ENCODE measurements at places on chromosomes 12 and 14.
A peak's percentile ranks its signal among the peaks of the same experiment; 100 is the strongest.

DNA sequence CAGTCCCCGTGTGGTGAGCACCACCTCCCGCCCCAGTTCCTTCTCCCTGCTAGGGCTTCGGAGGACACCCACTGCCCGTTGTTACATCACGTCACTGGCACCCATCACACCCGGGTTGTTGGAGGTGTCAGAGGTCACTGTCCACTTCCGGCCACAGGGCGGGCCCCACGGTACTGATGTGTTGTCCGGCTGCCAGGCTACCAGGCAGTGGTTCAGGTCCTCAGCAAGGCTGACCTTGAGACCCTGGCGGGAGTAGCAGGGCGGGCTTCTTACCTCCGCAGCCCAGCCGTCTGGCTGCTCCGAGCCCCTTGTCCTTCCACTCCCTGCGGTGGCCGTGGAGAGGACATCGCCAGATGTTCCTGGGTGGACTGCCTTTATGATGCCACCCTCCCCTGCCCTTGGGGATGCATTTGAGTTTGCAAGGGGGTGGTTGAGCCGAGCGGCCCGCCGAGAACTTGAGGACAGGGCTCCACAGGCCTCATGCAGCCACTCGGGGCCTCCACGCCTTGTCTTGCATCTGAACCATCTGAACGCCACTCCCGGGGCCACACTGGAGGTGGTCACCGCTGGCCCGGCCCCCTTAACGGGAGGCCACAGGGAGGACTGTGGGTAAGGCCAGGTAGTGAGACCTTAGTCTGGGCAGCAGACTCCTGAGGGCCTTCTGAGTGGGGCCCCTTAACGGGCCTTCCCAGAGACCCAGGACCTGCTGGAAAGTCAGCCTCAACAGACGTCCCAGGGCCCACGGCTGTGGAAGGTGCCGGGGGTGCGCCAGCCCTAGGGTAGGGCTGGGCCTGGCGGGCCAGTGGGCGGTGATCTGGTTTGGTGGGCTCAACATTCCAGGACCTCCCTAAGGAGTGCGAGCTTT is 27.1 kb upstream of the PLD4 start:
- DNase-seq: no peak

DNA sequence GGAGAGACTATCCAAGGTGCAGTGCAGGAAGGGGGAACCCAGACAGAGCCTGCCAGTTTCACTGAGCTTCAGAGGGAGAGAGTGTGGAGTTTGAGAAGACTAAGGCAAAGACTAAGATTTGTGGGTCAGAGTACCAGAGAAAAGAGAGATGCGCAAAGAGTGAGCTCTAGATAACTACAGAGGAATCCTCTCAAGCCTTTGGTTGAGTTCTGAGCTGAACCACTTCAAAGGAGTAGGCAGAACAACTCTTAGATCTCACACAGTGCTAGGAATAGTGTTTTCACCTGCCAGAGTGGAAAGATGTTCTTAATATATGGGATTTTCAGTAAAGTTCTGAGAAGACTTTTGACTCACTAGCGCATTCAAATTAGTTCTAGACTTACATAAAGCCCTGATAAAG is 10.7 kb upstream of the M6PR start:
- DNase-seq: no peak

- DNase-seq: no peak
These were observed 27.4 kb upstream of the PRKD1 start for GRCh38 chr14:29955087-29955486.

DNA sequence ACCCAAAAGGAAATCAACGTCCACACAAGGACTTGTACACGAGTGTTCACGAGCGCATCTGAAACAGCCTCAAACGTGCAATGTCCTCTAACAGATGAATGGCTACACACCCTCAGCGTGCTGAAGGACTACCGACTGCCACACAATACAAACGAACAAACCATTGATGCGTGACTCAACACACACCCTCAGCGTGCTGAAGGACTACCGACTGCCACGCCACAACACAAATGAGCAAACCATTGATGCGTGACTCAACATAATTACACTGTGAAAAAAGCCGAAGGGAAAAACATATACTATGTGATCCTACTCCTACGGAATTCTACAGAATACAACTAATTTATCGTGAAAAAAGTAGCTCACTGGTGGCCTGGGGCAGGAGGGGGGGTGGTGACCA is 25.1 kb upstream of the BTBD6 start:
- no peak for DNase-seq

DNA sequence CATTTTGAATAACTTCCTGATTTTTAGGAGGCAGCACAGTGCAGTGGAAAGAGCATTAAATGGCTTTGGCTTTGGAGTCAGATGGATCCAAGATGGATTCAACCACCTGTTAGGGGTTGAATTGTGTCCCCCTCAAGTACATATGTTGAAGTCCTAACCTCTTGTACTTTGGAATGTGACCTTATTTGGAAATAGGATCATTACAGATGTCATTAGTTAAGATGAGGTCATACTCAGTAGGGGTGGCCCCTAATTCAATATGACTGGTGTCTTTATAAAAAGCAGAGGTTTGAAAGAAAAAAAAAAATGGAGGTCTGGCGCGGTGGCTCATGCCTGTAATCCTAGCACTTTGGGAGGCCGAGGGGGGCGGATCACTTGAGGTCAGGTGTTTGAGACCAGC is 18.8 kb downstream of the ATP5MC2 start:
- DNase-seq: no peak

DNA sequence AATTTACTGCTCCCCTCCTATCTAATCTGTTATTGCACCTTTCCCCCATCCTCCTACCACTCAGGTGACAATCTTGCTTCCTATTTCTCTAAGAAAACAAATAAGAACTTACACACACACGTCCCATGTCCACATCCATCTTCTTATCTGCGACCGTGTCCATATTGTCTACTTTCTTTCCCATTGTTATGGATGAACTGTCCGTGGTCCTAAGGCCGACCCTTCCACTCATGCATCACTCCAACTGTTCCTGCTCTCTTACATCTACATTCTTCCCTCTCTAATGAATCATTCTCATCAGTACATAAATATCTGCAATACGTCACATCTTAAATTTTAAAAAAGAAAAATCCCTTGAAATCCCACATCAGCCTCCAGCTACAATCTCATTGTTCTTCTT is 30.0 kb downstream of the ZFYVE1 start:
- DNase-seq: no peak

DNA sequence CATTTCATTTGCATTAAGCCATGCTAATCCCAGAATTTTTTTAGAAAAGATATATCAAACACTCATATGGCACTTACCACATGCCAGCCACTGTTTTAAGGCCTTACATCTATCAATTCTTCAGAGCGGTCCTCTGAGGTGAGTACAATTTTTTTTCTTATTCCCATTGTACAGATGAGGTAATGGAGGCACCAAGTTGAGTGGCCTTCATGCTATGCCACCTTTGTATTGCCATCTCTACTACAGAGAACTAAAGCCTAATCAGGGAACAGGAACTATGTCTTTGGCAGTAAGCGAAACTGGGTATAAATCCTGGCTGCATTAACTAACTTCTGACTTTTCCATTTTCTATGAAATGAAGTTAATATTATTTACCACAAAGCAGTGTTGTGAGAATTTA is 27.1 kb downstream of the SLC38A4 start:
- DNase-seq: no peak

DNA sequence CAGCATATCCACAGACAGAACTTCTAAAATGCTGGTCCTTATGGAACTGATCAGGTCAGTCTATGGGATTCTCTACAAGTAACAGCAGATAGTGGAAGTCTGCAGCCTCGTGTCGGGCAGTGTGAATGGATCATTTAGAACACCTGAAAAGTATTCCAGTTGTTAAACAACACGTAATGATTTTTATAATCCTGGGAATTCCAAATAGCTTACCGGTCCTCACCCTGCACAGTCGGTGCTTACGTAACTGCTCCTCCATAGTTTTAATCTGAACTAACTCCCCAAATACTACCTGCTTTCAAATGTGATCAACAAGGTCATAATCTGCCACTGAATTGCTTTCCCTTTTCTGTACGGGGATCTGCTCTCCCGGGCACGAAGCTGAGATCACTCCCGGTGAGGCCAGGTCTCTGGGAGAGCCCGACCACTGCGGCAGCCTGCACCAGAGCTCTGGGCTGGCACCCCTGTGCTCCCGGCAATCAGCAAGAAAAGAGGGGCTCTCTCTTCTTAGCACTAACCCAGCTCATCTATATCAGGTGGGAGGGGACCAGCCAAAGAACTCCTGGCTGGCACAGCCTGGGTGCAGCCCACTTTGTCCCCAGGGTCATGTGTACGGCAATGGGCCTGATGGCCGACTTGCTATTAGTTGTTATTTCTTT is 157.0 kb downstream of the FOXN3 start:
- DNase-seq: no peak

GRCh38 chr12:83198291-83199015 is 511.7 kb downstream of the TMTC2 start:
- DNase-seq: no peak

GRCh38 chr12:26102953-26103352 is 21.9 kb downstream of the BHLHE41 start:
- no peak for DNase-seq

GRCh38 chr12:8156416-8156815 is 399 bp upstream of the ZNF705A start:
- no peak for DNase-seq

DNA sequence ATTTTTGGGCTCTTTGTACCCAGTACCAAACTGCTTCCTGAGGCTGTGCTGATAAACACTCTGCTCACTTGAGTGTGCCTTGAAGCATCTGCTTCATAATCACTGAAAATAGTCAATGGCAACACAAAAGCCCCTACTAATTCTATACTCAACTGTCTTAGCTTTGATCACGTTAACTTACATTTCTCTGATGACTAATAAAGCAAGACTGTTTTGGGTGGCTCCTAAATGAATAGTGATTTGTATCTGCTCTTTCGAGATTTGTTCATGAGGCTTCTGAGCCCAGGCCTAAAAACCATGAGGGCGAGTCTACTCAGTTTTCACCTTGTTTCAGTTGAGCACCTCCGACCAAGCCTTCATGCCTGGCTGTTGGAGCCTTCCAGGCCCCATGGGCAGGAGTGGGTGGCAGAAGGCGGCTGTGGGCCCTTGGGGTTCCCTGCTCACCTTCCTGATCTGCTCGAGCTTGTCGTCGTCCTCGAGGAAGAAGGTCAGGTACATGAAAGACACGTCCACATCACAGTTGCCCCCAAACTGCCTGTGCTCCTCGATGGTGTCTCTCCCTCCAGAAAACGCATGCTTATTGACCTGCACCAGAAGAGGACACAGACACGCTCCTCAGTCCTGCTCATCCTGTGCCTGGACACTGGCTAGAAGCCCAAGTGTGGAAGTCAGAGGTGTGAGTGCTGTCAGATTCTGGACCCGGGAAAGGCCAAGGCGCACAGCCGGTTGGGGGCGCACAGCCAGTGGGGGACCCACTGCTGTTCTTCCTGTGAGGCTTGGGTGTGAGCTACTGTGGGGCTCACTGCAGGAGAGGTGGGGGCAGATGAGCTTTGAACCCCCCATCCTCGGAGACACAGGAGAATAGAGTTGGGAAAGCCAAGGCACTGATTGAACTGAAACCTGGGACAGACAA is 13.7 kb downstream of the SLC25A47 start:
- DNase-seq: no peak

- no peak for DNase-seq
These were observed 259.6 kb upstream of the ATP2B1 start for GRCh38 chr12:89968151-89968700.

GRCh38 chr12:107917912-107918800 is 143.7 kb downstream of the ASCL4 start:
- DNase-seq: peak; percentile 19

DNA sequence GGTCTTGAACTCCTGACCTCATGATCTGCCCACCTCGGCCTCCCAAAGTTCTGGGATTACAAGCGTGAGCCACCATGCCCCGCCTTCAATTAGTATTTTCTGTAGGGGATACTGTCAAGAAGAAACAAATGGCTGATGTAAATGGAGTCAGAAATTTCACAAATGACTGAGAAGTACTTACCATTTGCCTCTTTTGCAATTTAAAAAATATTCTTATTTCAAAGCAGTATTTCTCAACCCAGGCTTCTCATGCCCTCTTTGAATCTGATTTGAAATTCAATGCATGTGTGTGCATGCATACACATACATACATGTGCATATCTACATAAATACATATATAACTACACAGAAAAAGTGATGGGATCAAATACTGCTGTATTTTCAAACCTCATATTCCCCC is 4.4 kb downstream of the PSMA6 start:
- no peak for DNase-seq

DNA sequence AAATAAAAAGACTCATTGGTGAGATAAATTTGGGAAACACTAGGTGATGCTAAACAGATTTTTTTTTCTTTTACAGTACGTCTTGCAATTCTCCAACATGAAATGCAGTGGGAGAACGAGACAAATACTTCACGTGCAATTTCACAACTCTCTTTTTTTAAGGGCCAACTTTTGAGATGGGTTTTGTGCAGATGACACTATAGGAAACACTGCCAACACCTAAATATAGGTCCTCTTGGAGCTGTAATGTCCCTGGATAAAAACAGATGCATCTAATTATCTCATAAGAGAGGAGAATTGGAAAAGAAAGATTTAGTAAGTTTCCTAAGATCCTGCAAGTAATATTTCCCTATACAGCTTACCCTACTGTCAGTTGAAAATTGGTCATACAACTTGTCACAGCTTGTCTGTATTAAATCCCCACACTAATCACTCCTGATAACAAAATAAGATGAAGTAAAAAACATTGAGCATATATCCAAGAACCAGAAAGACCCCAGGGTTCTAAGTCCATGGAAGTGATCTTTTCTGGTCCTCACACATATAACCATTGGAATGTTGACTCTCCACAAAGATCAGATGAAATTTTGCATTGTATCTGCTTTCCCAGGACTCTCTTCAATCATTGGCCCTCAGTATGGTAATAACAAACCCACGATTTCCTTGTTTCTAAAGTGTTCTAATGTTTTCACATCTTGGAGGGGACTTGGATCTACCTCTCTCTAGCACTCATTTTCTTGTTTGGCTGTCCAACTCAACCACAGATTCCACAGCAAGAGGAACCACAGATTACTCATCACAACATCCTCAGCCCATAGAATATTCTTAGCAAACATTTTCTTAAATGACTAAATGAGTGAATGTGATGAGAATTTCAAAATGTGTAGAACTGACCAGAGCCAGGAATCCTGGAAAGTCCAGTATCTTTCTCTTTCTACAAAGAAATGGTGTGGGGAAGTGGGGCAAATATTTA is 769.4 kb upstream of the USP15 start:
- DNase-seq: no peak

DNA sequence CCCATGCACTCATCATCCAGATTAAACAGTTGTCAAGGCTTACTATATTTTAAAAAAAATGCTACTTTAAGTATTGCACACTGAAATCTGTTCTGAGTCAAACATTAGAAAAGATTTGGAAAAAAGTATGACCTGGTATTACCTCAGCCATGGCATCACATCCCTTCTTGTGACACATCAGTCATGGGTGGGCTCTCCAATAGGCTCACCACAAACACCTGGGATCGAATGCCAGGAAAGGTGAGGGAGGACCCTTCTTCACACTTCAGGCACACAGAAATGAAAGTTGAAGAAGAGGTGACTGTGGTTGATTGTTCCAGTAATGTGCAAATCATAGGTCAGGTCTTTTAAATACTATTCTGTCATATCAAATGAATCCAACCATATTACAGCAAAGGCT is 36.6 kb upstream of the GZMB start:
- no peak for DNase-seq

- DNase-seq: no peak
These were observed 9.6 kb downstream of the PTPRB start for GRCh38 chr12:70627677-70628076.

Data from fibroblast of the aortic adventitia (primary cell).